HCEC 1CT (cell line): ENCODE measurements at places on chromosomes 2 and 18.

- no peak for DNase-seq
These were observed 381.8 kb upstream of the CRIM1 start for GRCh38 chr2:35973737-35974132.

- no peak for DNase-seq
These were observed 51.8 kb downstream of the HS1BP3 start for GRCh38 chr2:20599001-20599600.

DNA sequence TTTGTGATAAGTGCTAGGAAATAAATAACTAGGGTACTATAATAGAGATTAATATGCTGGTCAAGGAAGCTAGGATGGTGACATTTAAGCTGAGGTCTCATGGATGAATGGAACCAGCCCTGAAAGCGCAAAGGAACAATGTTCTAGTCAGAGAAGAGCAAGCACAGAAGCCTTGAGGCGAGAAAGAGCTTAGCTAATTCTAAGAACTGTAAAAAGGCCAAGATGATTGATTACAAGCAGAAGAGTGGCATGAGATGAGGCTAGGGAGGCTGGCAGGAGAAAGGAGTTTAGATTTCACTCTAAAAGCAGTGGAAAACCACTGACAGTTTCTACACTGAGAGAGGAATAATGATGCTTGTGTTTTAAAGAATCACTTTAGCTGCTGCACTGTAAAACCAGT is 3.4 kb upstream of the YIPF4 start:
- no peak for DNase-seq

GRCh38 chr18:58025733-58026132 is 18.3 kb upstream of the NEDD4L start:
- peak; percentile 67 for DNase-seq

DNA sequence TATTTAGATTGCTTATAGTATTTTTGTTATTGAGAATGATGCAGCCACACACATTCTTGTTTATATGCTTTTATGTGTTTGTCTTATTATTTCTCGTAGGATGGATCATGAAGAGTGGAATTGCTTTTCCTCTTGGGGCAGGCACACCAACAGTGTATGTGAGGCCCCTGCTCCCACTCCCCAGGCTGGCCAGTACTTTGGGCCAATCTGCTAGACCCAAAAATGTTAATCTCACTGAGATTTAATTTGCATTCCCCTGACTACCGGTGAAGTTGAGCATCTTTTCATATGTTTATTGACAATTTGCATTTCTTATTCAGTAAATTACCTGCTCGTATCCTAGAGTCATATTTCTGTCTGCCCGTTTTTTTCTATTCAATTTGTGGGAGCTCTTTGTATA is 4.7 kb upstream of the MYCN start:
- DNase-seq = no peak

- peak; percentile 52 for DNase-seq
These were observed 141.9 kb upstream of the CTAGE1 start for GRCh38 chr18:22559414-22560274.

DNA sequence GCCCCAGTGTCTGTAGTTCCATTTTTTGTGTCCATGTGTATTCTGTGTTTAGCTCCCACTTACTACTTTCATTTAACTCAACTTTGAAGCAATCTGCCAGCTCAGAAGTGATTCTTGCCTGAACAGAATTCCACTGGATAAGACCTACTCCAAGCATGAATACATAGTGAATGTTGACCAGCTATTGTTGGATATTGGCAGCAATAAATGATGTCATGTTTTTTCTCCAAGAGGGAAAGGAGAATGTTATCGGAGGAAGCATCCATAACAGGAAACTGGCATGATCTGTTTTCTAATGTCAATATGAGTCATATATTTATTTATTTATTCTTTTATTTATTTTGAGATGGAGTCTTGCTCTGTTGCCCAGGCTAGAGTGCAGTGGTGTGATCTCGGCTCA is 36.8 kb upstream of the TRAPPC8 start:
- no peak for DNase-seq

GRCh38 chr2:2762913-2763312 is 431.8 kb upstream of the MYT1L start:
- no peak for DNase-seq

DNA sequence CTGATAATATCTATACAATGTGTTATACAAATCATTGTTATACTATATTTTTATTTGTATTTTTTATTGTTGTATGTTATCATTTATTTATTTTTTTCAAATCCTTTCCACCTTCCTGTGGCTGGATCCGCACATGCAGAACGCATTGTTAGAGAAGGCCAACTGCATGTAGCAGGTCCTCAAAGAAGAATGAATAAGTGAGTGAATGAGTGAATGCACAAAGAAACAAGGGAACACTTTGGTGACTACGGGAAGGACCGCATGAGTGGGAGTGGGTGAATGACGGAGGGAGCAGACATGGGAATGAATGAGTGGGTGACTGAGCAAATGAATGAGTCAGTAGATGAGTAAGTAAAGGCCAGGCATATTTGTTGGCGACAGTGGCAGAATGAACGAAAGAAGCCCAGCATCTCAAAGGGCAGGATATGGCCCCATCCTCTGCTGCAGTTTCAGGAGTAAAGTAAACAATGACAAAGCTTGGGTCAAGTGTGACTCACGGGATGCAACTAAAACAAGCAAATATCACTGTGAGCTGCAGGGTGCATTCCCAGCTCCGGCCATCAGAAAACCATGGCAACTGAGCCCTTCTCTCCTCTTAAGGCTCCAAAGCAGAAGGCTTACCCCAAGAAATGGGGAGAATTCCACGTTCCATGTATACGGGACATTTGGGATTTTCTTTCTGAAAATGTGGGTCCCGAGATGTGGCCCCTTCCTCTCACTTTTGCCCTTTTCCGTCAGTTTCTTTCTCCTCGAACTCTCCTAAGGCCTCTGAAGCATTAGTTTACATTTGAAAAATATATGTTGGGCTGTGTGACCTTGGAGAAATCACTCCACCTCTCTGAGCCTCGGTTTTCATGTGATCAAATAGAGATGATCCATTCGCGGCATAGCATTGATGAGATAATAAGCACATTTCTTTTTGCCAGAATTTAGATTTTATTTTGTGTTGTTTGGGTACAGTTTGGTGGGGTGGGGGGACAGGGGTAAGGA is 24.5 kb downstream of the KCNF1 start:
- peak; percentile 99 for DNase-seq

DNA sequence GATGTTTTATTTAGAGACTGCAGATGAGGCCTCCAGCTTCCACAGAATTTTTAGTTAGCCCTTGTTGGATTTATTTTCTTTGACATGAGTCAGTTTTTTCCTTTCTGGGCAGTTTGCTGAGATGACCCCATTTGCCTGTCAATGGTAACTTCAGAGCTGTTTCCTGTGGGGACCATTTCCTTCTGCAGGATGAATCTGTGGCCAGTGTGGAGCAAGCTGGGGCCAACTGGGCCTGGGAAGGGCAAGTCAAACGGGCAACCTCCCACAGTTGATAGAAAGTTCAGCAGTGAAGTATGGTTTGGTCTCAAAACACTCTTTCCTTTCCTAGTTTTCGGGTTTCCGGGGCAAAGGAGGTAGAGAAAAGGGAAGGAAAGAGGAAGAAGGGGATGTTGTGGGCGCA is 291.4 kb upstream of the NRP2 start:
- no peak for DNase-seq

GRCh38 chr2:132256251-132256902 is 94.6 kb upstream of the ANKRD30BL start:
- DNase-seq = no peak

- DNase-seq = no peak
These were observed 183.1 kb downstream of the STK39 start for GRCh38 chr2:168064011-168064998.

DNA sequence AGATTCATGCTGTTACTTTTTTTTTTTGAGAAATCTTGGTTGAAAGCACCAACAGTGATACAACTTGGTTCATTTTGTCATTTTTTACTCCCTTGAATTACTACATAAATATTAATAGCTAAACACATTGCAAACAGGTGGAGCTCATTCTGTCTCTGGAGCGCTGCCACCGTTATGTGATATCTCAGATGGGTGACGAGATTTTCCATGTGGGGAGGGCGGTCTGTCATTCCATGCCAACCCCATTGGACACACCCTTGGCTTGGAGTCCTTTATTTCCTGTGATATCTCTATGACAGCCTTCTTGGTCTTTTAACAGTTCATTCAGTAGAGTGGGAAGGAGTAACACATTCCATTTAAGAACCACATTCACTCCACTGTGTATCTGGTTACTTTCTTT is 794.8 kb downstream of the SATB2 start:
- no peak for DNase-seq

- DNase-seq = no peak
These were observed 309.0 kb upstream of the MEIS1 start for GRCh38 chr2:66125951-66126350.

GRCh38 chr2:10425699-10426098 is 22.4 kb downstream of the ODC1 start:
- DNase-seq = no peak

GRCh38 chr2:158786897-158787296 is 8.2 kb upstream of the DAPL1 start:
- DNase-seq = no peak

GRCh38 chr2:108988796-108989713 is at the start of gene EDAR:
Gene EDAR, minus strand, starts transcription at chr2:108989220. Its CDS starts 58,206 bp downstream, at chr2:108931014.
- DNase-seq = no peak
